RCC 7860 (cell line): ENCODE measurements at places on chromosomes 3 and 15.

GRCh38 chr15:74960286-74960685 lies 3.7 kb upstream of the RPP25 start:
- no peak for DNase-seq

GRCh38 chr3:78986416-78987101 lies 781.2 kb downstream of the ROBO1 start:
- no peak for DNase-seq

DNA sequence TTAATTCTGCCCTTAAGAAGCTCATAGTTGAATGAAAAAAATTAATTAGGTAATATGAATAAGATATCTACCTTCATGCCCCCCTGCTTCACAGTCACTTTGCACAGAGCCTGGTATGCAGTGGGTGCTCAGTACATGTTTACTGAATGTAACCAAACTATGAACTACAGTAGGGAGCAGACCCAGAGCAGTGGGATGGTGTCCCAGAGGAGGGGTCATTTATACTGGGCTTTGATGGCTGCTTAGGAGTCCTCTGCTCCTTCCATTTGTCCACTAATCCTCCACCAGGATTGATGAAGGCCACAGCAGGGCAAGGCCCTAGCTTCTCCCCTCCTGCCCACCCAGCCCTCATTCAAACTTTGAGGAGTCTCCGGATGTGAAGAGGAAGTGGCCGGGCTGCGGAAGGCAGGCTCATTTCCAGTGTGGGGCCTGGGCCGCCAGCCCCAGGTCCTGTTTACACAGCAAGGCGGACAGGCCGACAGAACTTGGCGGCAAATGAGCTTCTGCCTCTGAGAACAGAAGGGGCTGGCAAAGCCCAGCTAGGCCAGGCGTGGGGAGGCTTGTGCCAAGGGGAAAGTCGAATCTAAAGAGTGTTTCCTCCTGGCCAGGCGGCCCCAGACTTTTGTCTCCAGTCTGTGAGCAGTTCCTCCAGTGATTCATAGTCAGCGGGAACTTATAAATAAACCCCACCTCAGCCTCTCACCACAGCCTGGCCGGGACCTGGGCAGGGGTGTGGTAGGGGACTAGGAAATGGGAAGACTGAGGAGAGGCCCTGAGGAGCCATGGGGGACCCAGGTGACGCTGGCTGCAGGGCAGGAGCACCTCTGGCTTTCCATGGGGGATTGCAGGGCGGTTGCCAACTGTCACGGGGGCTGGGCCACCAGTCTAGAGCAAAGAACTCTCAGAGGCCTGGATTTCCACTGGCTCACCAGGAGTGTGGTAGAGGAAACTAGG lies 51.6 kb upstream of the LCTL start:
- DNase-seq = peak; percentile 53

DNA sequence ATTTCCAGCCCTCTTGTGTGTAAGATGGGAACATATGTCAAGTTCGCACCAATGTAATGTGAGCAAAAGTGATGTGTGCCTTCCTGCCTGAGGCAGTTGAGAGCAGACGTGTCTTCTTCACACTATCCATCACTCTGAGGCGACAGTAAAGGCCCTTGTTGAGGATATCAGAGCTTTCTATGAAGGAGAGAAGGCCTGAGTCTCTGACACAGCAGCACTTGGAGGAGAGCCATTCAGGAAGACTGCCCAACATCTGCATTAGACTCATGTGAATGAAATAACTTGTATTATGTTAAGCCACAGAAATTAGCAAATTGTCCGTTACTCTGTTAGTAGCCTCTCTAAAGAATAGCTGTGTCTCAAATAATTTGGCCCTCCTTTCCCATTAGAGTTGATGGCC lies 108.8 kb upstream of the CCDC54 start:
- DNase-seq = no peak

DNA sequence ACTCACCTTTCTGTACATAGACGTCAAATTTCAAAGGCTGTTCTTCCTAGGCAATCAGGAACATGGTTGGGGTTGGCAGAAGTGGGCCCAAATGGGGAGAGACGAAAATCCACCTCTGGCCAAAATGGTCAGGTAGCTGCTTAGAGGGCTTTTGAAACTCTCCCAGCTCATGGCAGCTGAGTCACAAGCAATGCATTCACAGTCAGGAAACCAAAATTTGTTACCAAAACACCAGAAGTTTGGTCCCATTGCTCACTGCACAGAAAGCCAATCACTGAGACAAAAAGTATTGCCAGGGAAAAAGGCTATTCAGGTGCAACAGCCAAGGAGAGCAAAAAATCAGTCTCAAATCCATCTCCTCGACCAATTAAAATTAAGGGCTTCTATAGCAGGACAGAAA lies 539.6 kb upstream of the CCDC54 start:
- DNase-seq = no peak

DNA sequence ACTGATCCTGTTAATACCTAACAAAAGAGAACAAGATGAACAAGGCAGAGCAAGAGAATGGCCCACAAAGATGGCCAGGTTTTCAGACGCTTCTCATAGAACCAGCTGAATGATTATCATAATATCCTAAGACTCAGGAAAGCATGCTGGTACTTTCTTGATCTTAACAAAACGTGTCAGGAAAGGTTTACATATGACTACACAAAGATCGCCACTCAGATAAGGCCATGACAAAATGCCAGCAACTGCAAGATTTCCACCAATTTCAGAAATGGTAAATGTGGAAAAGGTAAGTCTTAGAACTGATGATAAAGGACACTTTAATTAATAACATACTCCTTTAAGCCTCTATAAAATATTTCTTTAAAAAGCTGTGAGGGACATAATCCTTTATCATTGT lies 108.8 kb downstream of the DLG1 start:
- DNase-seq = no peak

DNA sequence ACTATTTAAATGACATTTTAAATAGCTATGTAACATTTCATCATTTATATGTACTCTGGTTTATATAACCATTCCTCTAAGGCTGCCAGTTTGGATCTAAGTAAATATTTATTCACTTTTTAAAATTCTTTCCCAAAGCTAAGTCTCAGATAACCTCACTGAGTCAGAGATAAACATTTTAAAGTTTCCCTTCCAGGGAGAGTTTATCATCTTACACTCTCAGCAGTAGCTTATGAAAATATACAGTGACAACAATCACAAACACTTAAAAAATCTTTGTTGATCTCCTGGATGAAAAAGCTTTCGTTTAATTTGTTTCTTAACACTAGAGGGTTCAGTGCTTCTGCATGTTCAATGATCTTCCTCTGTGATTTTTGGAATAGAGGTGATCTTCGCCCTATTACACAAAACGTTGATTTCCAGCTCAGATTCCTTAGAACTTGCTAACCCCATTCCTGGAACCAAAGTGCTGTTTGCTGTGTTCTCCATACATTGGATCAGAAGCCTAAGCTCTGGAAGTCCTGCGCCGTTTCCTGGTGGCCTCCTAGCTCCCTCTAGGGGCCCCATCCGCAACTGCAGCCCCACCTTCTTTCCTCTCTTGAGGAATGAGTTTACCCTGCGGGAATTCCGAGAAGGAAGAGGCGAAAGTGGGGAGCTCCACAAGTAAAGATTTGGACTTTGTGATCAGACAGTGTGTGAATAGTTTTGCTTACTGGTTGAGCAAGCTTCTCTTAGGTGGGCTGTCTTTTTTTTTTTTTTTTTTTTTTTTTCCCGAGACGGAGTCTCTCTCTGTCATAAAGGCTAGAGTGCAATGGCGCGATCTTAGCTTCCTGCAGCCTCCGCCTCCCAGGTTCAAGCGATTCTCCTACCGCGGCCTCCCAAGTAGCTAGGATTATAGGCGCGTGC lies 29.3 kb upstream of the SACM1L start:
- no peak for DNase-seq

GRCh38 chr15:77371850-77372563 lies 47.9 kb downstream of the PEAK1 start:
- DNase-seq = no peak

DNA sequence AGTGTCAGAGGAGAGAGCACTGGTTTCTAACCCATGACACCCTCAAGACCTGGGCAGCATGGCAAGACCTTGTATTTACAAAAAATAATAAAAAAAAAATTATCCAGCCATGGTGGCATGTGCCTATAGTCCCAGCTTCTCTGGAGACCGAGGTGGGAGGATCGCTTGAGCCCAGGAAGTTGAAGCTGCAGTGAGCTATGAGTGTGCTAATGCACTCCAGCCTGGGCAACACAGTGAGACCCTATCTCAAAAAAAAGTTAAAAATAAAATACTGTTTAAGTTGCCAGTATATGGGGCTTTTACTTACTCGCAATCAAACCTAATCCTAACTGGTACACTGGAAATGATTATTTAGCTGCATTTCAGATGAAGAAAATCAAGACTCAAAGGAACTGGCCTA lies 20.2 kb downstream of the ILDR1 start:
- no peak for DNase-seq

DNA sequence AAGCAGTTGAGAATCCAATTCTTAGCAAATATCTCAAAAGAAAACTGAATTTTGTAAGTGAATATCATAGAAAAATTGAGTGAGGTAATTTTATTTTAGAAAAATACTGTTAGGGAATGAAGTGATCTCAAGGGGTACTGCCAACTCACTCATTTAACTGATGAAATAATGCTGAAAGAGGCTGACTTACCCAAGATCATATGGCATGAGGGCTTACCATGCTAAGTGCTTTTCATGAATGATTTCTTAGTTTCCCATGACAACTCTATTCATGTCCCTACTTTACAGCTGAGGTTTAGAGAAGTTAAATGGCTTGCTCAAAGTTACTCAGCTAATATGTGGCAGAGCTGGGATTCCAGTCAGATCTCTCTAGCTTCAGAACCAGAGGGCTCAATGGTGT lies 30.6 kb downstream of the CCDC14 start:
- DNase-seq = no peak

DNA sequence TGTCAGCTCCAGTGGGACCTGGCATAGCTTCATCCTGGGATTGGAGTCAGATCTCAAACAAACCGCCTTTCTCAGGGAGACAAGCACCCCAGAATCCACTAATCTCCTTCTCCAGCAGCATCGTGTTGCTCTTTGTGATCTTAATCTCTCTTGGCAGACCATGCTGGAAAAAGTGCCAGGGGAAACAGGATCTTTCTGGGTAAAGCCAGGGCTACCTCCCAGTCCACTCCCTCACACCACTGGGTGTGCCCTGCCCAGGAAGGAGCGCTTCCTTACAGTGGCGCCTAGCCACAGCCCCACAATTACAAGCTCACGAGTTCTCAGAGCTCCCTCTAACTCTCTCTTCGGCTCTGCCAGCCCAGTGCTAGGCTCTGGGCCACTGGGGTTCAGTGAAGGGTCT lies 32.2 kb downstream of the RPLP1 start:
- DNase-seq = no peak

- no peak for DNase-seq
Observed at GRCh38 chr15:89494031-89494430, 2.4 kb downstream of the RHCG start.

- no peak for DNase-seq
Observed at GRCh38 chr3:139522421-139522820, 17.1 kb downstream of the RBP1 start.

DNA sequence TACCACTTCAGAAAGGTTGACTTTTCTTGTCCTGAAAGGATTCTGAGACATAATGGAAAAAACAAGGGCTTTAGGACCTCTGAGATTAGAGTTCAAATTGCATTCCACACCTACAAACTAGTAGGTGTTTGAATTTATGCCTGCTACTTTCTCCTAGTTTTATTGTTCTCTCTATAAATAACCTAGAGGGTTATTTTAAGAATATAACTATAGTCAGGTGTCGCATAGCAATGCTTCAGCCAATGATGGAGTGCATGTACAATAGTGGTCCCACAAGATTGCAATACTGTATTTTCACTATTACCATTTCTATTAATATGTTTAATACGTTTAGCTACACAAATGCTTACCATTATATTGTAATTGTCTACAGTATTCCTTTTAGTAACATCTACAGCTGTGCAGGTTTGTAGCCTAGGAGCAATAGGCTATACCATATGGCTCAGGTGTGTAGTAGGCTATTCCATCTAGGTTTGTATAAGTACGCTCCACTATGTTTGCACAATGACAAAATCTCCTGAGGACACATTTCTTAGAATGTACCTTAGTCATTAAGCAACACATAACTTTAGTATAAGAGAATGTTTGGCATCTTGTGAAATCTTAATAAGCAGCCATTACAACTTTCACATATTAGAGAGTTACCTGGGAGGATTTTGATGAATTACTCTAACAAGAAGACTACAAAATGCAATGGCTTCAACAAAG lies 1352.5 kb downstream of the ZPLD1 start:
- no peak for DNase-seq

DNA sequence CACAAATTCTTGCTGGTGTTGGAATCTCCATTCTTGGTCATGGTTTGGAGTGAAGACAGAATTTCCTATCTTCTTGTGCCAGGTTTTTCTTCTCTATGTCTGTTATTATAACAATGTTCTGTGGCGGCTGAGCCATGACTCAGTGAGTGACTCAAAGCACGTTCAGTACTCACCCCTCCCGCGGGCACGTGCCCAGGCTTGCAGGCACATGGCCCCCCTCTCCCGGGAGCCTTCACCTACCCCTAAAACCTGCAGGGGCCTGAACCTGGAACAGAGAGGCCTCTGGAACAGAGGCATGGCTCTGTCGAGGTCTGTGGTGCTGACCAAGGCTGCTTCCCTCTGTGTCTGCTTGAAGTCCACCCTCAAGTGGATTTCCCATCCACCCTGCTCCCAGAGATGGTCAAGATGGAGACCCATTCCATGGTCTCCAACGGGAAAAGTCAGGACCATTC lies 27.6 kb downstream of the PLXNB1 start:
- DNase-seq = peak; percentile 58

- DNase-seq = no peak
Observed at GRCh38 chr15:101613130-101614000, 38.8 kb downstream of the TM2D3 start.

GRCh38 chr3:156720826-156721225 lies 46.4 kb downstream of the TIPARP start:
- DNase-seq = no peak

DNA sequence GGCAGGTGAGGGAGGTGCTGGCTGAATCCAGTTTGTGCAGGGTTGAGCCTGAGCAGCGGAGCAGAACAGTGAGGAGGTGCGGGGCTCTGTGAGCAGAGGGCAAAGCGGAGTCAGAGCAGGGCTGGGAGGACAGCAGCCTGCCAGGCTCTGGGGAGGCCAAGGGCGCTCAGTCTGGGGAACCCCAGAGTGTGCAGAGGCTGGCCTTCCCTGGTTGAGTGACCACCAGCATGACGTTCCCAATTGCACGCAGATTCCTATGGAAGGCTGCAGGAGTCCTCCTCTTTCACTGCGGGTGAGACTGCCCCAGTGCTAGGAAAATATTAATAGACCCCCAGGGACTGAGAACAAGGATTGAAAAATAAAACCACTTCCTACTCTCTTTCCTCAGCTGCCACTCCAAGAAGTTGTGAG lies 13.2 kb downstream of the MRAS start:
- DNase-seq = peak; percentile 92

DNA sequence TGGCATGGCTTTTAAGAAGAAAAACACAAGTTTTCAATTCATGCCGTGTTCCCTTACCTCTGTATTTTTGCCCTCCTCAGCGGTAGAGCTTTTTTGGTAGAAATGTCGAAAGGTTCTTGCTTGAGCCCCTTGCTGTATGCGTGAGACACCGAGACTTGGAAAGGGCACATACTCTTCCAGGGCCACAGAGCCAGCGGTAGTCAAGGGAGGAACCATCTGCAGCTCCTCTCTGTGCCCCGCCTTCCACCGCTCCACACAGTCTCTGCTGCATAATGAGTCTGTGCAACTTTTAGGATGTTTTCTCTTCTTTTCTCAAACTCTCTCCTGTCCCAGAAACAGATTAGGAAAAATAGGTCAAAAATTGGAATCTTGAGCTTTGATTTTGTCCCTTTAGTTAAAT lies 77.5 kb downstream of the LPP start:
- DNase-seq = no peak

- DNase-seq = no peak
Observed at GRCh38 chr3:43784640-43785011, 93.9 kb downstream of the ABHD5 start.

- DNase-seq = no peak
Observed at GRCh38 chr15:52466134-52466701, 62.5 kb downstream of the MYO5A start.
